Sciatic nerve (tissue), 2 donors: ENCODE measurements at places on chromosomes 7 and 10. TPM values are rescaled to one million over a fixed set of nuclear protein-coding genes. Genes with fewer than 3 reads are reported as not detected.

The SPDYE2 gene
- 0.31 TPM for total RNA-seq

GRCh38 chr7:23205909-23206767, 24.3 kb downstream of the NUP42 start:
- no peak for DNase-seq

- no peak for DNase-seq
Observed at GRCh38 chr10:106555599-106555998, 608.9 kb downstream of the SORCS1 start.

GRCh38 chr10:14578060-14578952, 196.4 kb downstream of the FAM107B start:
- DNase-seq: no peak

DNA sequence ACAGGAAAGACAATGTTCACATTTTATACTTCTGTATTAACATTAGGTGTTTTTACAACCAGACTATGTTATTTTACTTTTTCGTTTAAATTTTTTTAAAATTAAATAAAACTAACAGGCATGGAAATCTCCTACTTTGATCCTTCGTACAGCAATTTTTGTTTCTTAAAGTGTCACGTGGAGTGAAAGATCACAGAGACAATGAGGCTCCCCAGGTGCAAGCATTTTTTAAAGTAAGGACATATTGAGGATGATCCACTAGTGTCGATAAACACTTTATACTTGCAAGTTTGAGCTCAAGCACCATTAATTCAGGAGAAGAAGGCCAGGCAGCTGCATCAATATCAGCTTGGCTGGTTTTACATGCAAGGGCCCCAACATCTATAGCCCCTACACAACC, 68.5 kb upstream of the FAM133B start:
- no peak for DNase-seq

DNA sequence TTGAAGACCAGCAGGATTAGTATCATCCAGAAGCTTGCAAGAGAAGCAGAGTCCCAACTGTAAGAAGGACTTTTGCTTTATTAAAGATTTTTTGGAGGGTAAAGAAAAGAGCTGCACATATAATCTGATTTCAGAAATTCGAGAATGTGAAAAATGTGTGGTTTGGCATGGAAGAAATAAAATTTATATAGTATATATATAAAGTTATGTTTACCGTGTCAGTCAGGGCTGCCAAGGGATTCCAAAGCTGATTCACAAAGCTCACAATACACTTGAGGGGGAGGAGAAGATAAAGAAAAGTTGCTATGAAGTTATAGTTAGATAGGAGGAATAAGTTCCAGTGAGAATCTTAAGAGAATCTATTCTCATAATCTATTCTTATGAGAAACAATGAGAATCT, 231.8 kb upstream of the CACNA2D1 start:
- DNase-seq: no peak
